ENCODE measurements at places on chromosomes 11 and 22. TPM values are rescaled to one million over a fixed set of nuclear protein-coding genes. Genes with fewer than 3 reads are reported as not detected.

SLC7A4 gene
- 0.61 TPM for total RNA-seq

TUBA8 gene
- total RNA-seq, result 0.44 TPM

CHADL gene
- not detected for total RNA-seq

CBX6 gene
- 166 TPM for total RNA-seq

SYT7 gene
- total RNA-seq, result 0.15 TPM

BIK gene
- total RNA-seq, result 4.4 TPM

RASL10A gene
- total RNA-seq, result not detected

C11orf42 gene
- not detected for total RNA-seq

LMO2 gene
- not detected for total RNA-seq

FAM180B gene
- not detected for total RNA-seq

CDON gene
- 2.3 TPM for total RNA-seq
